IMR-90 (cell line): ENCODE measurements at places on chromosomes 11 and 22.

GRCh38 chr11:134071306-134071705, 2.4 kb downstream of the JAM3 start:
- no peak for DNase-seq

DNA sequence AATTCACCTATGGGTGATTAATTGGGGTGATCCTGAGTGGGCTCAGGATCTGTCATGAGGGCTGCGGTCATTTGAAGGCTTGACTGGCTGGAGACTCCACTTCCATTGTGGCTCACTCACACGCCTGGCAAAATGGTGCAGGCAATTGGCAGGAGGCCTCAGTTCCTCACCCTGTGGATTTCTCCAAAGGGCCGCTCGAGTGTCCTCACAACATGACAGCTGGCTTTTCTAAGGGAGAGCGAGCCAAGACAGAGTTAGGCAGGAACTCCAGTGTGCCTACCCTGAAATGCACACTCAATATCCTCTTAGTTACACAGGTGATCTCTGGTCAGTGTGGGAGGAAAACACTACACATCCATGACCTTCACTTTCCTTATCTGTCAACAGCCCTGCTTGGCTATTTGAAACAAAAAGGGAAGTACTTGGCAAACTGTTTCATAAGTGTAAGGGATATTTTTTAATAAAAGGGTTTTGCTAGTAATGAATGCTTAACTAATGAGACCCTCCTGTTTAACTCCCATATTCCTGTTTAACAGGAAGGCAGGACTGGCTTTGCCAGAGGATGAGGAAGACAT, 25.7 kb downstream of the OSBP2 start:
- no peak for DNase-seq

GRCh38 chr11:109416601-109417000, 5.4 kb upstream of the C11orf87 start:
- DNase-seq = no peak

- DNase-seq = no peak
These were observed 140.5 kb downstream of the FCHSD2 start for GRCh38 chr11:73001615-73002014.

- DNase-seq = no peak
These were observed 33.3 kb downstream of the MICAL2 start for GRCh38 chr11:12143461-12144258.

DNA sequence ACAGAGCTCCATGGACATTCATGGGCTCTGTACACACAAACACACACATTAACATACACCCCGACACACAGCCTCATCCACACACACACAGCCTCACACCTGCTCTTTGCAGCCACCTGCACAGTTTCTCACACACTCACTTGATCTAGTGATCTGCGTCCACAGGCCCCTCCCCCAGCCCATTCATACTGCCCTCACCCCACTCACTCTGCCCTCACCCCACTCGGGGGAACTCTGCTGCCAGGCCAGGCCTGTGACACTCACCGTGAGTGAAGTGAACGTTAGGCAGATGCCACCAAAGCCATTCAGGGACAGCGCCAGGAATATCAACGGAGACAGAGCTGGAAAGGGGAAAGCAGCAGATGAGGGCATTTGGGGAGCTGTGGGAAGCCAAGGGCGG, 15.0 kb downstream of the SLC43A1 start:
- no peak for DNase-seq

- no peak for DNase-seq
These were observed 405 bp downstream of the SFI1 start for GRCh38 chr22:31496735-31497146.

DNA sequence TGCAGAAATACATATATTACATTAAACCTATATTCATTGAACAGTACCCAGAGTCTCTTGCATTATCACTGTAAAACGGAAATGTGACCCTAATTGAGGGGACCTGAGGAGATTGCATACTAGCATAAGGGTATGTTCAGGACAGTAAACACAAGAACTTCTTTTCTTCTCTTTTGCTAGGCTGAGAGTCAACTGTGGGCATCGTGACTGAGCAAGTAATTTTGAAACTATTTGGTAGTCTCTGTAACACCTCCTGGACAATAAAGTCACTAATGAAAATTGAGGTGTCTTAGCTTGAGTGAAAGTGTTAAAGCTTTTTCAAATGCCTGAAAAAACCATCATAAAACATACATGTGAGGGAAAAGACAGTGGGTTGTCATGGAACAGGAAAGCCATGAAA, 90.9 kb downstream of the PDHX start:
- DNase-seq = no peak

GRCh38 chr11:100681064-100681502, 6.0 kb upstream of the ARHGAP42 start:
- peak; percentile 34 for DNase-seq

GRCh38 chr11:61082931-61083531, 19.3 kb upstream of the CD5 start:
- no peak for DNase-seq

DNA sequence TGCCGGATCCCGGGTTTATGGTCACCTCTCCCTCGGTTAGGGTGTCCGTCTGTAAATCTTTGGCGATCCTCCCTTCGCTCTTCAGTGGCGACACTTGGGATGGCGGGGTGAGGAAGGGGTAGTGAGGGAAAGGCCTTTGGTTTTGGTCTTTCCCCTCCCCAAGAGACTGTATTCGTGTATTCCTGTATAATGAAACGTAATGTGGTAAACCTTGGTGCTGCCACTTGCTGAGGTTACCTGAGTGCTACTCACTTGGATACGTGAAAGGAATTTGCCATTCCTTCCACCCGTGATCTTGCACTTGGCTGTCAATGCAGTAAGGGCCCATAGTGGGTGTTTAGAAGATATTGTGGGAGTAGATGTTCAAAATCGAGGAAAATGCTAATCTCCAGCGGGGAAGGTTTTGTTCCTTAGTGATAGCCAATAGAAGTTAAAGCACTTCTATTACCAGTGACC, 578 bp upstream of the NUP160 start:
- DNase-seq = no peak

- no peak for DNase-seq
These were observed 1.2 kb upstream of the PPP1R14B start for GRCh38 chr11:64247729-64248531.

- DNase-seq = no peak
These were observed 4.9 kb downstream of the IGF2 start for GRCh38 chr11:2134022-2135010.

DNA sequence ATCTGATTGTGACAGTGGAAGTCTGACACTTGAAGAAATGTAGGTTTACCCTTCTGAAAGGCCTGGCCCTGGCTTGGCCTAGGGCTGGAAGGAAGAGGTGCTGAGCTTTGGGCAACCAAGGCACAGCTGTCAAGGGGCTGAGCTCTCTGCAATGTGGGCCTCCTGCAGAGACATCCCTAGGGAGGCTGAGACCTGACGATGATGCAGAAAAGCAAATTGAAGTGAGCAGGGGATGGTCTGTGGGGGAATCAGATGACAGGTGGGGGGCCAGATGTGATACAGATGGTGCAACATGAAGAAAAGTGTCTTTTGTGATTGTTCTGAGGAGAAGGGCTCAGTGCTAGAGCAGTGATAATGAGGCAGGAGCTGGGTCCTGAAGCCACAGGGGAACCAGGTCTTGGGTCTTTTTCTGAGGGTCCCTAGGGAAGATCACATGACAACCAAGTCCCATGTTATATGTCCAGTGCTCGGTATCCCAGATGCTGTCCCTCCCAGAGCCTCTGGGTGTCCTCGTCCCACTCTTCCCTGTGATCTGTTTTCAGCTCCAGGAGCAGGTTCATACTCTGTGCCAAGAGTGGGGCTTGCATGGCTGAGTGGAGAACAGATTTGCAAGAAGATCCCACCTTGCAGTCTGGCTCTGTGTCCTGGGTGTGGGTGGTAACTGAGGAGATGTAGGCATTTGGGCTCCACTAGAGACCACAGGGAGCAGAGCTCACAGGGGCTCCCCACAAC, 79.9 kb upstream of the VPREB1 start:
- DNase-seq = no peak

DNA sequence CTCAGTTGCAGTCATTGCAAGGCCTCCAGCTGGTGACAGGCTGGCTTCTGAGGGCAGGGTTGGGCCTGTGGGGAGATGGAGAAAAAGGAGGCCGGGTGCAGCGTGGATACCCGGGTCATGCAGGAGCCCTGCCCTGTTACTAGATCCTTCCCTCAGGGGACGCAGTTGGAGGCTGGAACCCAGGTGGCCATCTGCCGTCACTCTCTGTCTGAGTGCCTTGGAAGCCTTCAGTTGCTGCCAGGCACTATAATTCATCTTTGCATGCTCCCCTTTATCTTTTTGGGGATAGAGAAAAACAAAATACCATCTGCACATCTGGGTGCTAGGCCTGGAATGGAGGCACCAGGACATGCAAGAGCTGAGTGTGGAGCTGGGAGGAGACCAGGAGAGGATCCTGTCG, 82.7 kb downstream of the TP53I11 start:
- no peak for DNase-seq

GRCh38 chr11:34182921-34183685, 77.7 kb downstream of the NAT10 start:
- no peak for DNase-seq

DNA sequence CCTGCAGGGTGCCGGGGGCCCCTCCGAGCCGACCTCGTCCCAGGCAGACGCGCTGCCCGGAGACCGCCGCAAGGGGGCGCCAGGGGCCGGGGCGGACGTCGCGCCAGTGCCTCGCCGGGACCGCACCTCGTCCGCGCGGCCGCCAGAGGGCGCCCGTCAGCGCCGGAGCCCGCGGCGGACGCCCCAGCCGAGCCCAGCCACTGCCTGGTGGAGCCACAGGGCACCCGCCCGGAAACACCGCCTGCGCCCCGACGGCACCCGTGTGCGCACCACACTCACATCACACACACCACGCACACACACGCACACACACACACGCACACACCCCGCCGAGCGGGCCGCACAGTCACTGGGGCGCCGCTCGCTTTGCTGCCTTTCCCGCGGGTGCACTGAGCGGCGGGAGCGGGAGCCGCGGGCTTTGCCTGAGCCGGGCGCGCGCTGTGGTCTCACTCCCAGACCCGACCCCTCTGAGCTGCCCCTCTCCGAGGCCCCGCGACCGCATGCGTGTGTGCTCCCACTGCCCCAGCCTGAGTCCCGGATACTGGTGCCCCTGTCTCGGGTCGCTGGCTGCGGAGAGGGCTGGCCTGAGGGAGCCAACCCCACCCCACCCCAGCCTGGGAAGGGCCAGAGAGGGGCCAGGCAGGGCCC, 449.3 kb downstream of the OPCML start:
- peak; percentile 17 for DNase-seq

- DNase-seq = no peak
These were observed 1.5 kb downstream of the UPK2 start for GRCh38 chr11:118957549-118957948.

GRCh38 chr11:43751726-43752125, 71.2 kb downstream of the HSD17B12 start:
- DNase-seq = no peak

- DNase-seq = peak; percentile 9
These were observed 505 bp downstream of the FAM227A start for GRCh38 chr22:38655519-38656255.

GRCh38 chr11:3357302-3357701, 21.6 kb downstream of the ZNF195 start:
- DNase-seq = no peak

- DNase-seq = no peak
These were observed 889.4 kb downstream of the KCNA4 start for GRCh38 chr11:29127461-29127860.

GRCh38 chr11:123197711-123198110, 2.7 kb upstream of the CLMP start:
- peak; percentile 97 for DNase-seq

DNA sequence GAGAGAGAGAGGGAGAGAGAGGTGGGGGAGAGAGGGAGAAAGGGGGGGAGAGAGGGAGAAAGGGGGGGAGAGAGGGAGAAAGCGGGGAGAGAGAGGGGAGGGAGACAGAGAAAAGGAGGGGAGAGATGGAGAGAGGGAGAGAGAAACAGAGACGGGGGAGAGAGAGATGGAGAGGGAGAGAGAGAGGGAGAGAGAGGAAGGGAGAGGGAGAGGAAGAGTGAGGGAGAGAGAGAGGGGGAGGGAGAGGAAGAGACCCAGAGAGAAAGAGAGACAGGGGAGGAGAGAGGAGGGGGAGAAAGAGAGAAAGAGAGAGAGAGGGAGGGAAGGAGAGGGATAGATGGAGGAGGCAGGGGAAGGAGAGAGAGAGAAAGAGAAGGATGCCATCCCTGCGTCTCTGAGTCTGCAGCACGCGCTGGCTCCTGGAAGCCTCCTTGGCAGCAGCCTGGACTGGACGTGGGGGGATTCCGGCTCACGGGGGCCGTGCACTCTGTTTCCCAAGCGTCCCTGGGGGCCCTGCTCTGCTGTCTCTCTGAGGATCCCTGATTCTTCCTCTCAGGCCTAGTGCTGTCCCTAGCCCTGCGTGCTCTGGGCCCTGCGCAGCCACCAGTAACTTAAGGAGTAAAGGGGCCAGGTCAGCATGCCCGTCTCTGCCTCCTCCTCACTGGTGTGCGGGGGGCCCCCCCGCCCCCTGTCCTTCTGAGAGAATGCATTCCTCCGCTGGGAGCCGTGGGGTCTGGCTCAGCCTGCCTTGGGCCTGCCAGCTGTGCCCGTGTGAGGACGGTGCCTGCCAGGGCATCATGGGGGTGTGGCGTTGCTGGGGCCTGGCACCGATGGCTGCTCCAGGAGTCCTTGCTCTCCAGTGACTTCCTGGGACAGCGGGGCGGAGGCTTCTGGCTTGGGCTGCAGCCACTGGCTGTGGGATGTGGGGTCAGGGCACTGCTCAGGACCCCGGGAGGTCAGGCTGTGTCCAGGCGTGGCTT, 429.5 kb downstream of the TBC1D22A start:
- DNase-seq = no peak

DNA sequence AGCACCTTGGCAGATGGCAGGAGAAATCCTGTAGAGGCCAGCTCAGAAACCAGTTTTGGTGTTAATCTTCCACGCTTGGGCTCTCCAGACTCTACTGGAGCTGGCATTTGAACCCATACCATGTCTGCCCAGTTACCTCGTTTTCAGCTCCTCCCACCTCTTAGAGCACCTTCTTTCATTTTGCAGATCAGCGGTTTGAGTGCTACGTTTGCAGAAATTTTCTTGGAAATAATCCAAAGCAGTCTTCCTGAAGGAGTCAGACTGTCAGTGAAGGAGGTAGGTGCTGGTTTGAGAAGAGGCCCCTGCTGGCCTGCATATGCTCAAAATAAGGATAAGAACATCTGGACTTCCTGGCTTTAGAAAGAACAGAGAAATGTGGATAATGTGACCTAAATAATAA, 13.7 kb downstream of the COA4 start:
- no peak for DNase-seq

DNA sequence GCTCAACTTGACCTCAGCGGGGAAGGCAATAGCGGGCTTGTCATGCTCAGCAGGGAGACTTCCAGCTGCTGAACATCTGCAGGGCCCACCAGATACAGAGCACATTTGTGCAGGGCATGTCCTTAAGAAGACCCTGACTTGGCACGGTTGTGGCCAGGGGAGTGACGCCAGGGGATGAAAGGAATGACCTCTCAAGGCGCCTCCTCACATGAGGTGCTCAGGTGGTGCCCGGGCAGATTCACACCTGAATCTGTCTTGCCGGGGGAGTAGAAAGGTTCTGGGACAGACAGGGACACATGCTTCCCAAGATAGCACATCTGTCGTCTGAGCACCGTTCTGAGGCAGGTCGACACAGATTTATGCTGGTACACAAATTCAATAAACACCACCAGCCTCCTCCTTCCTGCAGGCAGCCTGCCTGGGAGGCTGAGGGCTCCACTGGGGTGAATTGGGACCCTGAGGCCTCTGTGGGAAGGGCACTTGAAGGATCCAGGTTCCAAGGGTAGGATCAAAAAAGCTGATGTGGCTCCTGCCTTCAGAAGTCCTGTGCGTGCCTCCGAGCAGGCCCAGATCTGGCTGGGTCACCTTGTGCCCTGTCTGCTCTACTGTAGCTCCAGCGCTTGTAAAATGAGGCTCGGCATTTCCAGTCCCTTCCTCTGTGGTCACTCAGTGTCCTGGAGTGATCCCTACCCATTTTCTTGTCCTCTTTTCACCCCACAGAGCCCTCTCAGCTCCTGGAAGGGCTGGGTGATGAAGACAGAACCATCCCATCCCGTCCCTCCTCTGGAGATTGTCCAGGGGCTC, 49.6 kb upstream of the NECTIN1 start:
- DNase-seq = no peak
